Occipital lobe (tissue), 3 donors: ENCODE measurements at places on chromosomes 4 and X. TPM values are rescaled to one million over a fixed set of nuclear protein-coding genes. Genes with fewer than 3 reads are reported as not detected.

DNA sequence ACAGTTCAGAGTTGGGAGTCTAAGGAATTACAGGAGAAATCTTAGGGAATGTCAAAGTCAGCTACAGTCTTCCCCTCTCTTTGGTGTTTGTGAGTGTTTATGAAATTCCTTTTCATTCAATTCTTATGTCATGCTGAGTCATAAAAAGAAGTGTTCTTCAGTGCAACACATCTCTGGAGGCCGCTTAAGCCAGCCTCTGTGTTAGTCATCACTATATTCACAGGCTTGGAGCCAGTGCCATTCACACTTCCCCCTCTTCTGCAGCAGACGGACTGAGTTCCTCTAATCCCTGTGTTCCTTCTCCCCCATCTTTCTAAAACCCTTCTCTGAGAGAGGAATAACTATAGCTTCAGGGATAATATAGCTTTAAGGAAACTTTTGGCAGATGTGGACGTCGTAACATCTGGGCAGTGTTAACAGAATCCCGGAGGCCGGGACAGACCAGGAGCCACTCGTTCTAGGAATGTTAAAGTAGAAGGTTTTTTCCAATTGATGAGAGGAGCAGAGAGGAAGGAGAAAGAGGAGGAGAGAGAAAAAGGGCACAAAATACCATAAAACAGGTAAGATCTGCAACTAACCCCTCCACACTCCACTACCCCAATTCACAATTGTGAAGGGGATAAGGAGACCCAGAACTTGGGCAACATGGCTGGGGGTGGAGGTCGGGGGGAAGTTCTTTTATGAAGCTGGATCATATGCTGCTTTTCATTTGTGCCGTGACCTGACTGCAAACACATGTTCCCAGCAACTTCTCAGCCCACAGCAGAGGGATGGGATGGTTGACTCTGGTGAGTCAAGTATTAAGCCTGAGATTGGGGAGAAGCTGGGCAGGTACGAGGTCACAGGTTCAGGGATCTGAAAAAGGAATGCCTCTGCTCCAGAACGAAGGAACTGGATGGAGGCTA is at the start of gene SRPX2:
Gene SRPX2, plus strand, starts transcription at position 244 of the 905 bp plus-strand sequence. CDS start 2,124 bp downstream, outside the sequence.
- DNase-seq = no peak

Gene OTC
- total RNA-seq = 0.31 TPM

DNA sequence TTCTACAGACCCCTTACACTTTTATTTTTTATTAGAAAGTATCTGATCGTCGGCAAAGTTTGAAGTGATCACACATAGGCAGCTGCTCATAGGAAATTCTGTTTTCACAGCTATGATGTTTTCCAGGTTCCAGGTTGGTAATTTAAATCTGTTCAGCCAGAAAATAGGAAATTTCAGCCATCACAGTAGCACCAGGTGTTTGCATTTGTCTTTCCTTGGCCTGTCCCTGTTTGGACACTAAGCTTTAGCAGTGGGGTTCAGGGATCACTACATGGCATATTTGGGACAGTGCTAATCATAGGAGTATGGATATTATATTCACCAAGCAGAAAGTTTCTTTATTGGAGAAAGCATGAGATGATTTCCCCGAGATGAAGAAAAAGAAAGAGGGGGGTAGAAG is 92.9 kb downstream of the ANK2 start:
- DNase-seq = no peak

DNA sequence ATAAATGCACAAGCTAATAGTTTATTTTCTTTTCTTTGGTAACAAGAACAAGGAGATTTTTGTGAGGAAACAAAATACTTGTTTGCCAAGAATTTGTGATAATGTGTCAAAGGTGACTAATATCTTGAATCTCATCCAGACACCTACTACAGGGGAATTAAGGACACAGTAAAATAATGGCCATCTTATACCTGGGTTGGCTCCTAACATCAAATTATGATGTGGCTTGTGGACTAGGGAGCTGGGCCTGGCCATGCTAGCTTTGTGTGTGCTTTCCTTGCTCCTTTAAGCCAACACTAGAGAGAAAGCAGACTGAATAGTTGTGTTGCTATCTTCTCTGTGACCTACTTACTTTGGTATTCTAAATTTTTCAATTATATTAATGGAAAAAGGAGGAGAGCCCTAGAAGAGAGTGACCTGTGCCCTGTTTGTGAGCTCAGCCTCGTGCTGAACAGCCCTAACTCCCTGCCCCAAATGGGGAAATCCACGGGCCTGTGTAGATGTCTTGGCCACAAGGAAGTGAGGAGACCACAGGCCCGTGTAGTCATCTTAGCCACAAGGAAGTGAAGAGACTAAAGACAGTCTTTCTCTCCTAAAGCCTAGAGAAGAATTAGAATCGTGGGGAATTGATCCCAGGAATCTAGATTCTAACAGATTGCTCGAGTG is 23.3 kb downstream of the ARHGAP24 start:
- DNase-seq = no peak

- no peak for DNase-seq
Observed at GRCh38 chr4:40980318-40980883, 230.6 kb downstream of the NSUN7 start.

- no peak for DNase-seq
Observed at GRCh38 chr4:172514011-172514410, 654.6 kb upstream of the GALNT7 start.

Gene ALG13
- 48.5 TPM for total RNA-seq

Gene LNX1
- 52.9 TPM for total RNA-seq

Gene ZBTB33
- total RNA-seq = 50.5 TPM

DNA sequence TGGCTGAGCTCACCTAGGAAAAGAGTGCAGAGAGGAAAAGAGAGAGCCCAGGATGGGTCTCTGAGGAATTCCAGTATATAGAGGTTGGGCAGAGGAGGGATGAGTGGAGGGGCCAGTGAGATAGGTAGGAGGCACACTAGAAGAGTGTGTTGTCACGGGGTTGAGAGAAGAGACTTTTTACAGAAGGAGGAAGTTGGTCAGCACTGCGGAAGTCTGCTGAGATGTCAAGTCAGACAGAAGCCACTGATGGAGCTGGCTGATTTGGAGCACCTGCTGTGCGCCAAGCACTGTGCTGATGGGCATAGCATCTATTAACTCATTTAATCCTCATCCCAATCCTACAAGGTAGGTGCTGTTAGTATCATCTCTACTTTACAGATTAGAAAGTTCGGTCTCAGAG is 60.4 kb downstream of the EFNB1 start:
- DNase-seq = no peak

DNA sequence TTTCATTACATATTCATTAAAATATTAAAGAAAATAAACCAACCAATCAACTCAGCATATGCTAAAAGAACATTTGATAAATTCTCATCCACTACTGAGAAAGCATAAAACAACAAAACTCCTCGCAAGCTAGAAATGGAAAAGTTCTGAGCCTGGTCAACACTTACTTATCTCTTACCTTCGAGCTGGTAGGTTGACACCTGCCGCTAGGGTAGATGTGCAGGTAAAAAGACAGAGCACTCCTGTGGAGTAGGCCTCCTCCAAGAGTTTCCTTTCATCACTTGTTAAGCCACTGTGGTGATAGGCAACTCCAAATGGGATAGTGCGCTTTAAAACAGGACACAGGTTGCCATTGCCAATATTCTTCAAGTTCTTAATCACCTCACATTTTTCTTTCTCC is 18.9 kb downstream of the HELQ start:
- no peak for DNase-seq

DNA sequence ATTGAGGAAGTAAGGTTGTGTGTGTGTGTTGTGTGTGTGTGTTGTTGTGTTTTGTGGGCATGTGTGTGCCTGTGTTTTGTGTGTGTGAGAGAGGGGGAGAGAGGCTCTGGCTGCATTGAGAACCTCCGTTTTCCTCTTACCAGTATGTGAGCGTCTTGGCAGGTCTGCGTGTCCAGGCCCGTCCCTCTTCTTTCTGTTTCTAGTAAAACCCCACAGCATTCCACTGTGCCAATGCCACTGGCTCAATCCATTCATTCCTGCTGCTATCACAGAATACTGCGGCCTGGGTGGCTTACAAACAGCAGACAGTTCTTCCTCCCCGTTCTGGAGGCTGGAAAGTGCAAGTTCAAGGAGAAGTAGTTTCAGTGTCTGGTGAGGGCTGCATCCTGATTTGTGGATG is 15.5 kb upstream of the HTRA3 start:
- DNase-seq = no peak

DNA sequence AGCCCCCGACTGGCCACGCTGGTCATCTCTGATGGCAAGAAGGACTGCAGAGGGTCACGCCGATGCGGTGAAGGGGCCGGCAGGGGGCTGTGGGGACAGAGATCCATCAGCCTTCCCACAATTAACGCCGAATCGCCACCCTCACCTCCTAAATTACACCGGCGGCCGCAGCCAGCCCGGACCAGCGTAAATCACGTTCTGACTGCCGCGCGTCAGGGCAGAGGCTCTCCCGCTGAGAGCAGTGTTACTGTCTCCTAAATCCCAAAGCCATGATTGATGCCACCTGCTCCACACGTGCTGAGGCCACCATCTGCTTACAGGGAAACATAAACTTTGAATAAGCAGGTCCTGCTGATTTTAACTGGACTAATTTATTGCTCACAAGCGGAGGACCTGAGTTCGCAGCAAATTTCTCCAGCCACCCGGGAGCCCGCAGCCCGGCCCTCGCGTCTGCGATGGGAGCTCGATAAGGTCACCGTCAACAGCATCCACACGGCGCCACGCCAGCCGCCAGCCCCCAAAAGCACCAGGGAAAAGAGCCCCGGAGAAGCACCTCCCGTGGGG is 127.3 kb upstream of the NKX1-1 start:
- DNase-seq = no peak

Gene VSIG1
- not detected for total RNA-seq

GRCh38 chrX:134622056-134622812 is 36.0 kb downstream of the PLAC1 start:
- DNase-seq = no peak
